Right ventricle myocardium inferior (tissue), 1 donor: ENCODE measurements at places on chromosomes 6 and 20. TPM values are rescaled to one million over a fixed set of nuclear protein-coding genes. Genes with fewer than 3 reads are reported as not detected.

GRCh38 chr6:133170602-133171001, 70.6 kb upstream of the EYA4 start:
- no peak for DNase-seq

The SPATA2 gene
- total RNA-seq: 8.0 TPM

GRCh38 chr6:165939601-165940290, 227.9 kb downstream of the TBXT start:
- DNase-seq: no peak

DNA sequence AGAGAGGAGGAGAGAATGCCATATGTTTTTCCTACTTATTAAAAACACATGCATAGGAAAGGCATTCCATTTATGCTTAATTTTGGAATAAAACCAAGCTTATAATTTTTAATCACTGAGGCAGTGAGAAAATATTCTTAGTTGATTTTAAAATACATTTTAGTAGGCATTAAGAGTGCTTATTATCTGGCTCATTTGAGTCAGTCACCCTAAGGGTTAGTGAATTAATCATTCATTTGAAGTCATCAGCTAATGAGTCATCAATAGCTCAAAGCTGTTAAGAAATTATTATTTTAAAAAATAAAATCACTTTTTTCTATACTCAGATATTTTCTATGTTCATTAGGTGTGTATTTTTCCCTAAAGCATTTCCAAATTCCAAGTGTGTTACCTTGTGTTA, 81.6 kb downstream of the TMEM200A start:
- DNase-seq: no peak

DNA sequence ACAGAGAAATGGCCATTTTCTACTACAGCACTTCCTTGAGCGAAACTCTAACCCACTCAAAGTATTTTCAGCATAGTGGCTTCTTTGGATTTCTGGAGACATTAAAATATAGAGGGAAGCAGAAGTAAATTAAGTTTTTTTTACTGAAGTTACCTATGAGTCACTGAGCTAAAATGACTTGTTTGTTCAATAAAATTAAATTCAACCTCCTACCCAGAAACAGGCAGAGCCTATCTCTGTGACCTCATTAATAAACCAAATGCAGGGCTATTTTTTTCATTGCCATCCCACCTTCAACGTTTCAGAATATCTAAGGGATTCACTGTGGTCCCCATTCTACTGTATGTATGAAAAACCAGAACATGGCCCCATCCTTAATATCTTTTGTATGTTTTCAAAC, 133.0 kb downstream of the MTFR2 start:
- no peak for DNase-seq

- no peak for DNase-seq
Observed at GRCh38 chr6:126720304-126720703, 380.4 kb downstream of the CENPW start.

The LRRN4 gene
- total RNA-seq: 0.46 TPM

- no peak for DNase-seq
Observed at GRCh38 chr6:150770637-150771036, 94.9 kb upstream of the MTHFD1L start.

The DDAH2 gene
- 40.6 TPM for total RNA-seq

The DEFB132 gene
- total RNA-seq: not detected

DNA sequence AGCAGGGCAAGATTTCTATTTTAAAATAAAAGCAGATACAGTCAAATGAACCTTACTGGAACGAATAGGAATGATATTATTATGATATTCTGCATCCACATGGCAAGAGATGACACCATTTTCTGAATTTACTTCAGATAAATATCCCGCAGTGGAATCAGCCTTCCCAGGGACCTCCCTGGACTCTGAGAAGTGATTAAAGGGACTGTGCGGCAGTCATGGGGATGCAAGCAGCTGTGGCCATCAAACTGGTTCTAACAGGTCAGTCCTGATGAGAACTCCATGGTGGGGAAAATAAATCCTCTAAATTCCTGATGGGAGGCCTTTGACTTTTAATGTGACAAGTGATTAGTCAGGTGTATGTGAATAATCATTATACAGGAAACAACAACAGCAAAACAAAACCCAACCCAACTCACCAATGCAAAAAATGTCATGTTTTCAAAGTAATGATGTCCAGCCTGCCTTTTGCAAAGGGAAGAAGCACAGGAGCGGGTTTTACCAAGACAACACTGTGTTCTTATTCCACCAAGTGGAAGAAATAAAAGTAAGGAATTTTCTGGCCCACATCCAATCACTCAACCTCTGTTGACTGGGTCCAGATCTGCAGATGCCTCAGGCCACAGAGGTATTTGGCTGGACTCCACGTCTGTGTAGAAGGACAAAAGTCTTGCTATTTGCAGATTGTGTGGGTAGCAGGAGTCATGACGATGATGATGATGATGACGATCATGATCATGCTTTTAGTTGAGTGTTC, 61.9 kb upstream of the CITED2 start:
- no peak for DNase-seq

GRCh38 chr6:110357664-110358552, at the start of gene METTL24:
METTL24 (minus strand) TSS chr6:110358349; CDS start chr6:110358272, 77 bp downstream.
- no peak for DNase-seq

DNA sequence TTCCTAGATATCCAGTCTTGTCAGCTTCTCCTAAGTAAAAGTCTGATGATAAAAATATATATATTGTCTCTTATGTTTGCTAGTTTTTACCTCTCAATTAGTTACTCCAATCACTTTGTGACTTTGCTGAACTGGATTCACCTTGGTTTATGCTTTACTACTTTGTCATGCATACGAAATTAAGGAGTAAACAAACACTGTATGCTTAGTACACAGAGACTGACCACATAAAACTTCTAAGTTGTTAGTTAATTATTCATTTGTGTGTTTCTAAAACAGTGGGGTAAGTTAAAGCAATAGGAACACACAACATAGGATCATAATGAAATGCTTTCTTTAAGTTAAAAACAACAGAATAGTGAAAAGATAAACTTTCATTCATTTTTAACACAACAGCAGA, 877.3 kb upstream of the MAP3K7 start:
- no peak for DNase-seq
